ENCODE measurements at places on chromosomes 12 and 14.

DNA sequence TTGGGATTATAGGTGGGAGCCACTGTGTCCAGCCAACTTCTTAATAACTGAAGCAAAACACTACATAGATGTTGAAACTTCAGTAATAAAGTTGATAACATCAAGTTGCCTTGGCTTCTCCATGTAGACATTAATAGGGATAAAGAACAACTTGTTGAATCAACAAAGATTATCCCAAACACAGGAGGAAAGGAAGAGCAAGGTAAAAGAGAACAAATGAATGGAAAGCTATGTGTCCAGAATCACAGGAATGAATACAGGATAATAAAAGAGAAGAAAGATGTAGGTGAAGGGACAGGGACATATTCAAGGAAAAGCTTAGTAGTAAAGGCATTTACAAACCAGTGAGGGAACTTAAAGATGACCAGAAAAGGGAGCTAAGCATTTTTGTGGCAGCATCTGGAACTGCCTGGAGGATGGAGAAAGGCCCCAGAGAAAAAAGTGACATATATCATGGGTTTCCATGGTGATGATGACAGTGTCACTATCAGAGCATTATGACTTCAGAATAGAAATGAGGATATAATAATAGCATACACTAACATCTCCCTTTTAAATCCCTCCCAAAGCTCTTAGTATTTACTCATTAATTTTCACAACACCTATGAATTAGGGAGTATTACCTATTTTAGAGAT, 24.0 kb upstream of the MDM1 start:
- no peak for DNase-seq

- no peak for DNase-seq
Measured at GRCh38 chr12:92539110-92539749, 163.6 kb upstream of the PLEKHG7 start.

DNA sequence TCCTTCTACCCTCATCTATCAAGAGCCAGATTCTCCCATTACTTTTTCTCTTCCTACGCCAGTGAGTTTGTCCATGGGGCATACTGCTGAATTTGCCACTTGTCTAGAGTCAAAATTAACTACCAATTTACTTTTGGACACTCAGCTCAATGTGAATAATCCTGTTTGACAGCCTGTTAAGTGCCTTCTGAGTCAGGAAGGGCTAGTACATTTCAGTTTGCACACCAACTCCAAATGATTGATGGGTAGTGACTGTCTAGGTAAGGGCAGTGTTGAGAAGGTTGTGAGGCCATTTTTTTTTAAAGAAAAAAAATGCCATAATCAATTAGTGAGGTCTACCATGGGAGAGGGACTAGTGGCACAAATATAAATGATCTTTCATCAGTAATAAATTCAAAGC, 21.8 kb upstream of the TRIM9 start:
- no peak for DNase-seq

- DNase-seq, result no peak
Measured at GRCh38 chr14:38302966-38303365, 47.1 kb upstream of the CLEC14A start.

- DNase-seq, result no peak
Measured at GRCh38 chr12:39646963-39647362, 27.4 kb upstream of the ABCD2 start.

- DNase-seq, result no peak
Measured at GRCh38 chr12:41819948-41820347, 324.7 kb downstream of the GXYLT1 start.

All from left forelimb (tissue), 1 donor.